ENCODE measurements at places on chromosomes 1 and 21.

- peak; percentile 86 for DNase-seq
Observed at GRCh38 chr1:12518931-12519692, 98.9 kb downstream of the DHRS3 start.

GRCh38 chr1:115771847-115772457 is 3.4 kb upstream of the CASQ2 start:
- peak; percentile 83 for DNase-seq

DNA sequence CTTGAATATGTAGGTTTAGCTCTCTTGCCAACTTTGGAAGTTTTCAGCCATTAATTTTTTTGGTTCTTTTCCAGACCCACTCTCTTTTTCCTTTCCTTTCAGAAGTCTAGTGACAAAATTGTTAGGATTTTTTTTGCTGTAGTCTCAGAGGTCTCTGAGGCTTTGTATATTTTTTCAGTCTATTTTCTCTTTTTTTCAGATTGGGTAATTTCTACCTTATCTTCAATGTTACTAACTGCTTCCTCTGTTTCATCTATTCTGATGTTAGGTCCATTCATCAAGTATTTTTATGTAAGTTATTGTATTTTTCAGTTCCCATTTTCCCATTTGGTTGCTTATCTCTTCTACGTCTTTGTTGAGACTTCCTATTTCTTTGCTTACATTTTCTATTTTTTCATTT is 15.7 kb downstream of the RGS2 start:
- DNase-seq, result peak; percentile 32

DNA sequence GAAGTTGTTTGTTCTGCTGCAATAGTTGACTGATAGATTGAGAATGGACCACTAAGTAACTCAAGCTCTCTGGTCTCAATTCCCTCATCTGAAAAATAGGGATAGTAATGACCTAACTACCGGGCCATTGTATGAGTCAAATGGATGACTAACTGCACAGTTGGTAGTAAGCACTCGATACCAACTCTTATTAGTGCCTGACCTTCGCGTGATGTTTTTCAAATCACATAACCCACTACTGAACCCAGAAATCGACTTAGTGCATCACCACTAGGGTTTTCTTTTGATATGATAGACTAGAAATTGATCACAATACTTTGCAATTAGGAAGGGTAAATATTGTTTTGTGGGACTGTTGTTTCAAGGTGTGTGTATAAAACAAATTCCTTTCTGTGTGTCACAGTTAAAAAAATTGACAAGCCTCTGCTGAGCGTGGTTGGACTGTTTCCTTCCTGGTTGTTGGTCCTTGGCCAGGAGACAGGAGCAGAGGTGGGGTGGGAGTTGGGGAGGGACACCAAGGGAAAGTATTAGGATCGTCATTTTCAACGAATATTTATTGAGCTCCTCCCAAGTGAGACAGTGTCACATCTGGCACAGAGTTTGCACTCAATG is 54.0 kb upstream of the LRP8 start:
- DNase-seq, result peak; percentile 33

DNA sequence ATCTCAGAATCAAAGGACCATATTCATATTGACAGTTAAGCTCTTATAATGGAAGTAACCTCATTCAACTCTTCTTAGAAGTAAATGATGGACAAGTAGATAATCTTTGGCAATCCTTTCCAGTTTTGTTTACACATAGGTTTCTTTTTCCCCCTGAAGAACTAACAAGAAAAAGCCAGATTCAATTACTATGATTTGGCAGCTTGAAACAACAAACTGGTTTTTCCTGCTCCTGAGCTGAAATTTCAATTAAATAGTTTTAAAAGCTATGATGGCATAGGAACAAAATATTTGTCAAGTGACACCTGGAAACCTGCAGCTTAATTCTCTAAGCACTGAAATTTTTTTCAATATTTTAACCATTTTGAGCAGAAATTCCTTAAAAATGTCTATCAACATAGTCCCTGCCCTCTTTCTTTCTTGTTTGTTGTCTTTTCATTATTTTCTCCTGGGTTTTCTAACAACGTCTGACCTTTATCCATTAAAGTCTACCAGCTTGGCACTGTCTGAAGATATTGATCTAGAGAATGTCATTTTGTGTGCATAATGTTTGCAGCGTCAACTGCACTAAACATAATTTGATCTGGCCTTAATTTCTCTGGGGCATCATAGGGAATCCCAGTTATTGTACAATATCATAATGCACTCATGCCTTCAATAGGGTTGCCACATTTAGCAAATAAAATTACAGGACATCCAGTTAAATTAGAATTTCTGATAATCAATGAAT is 4.0 kb upstream of the SLC35A3 start:
- no peak for DNase-seq

DNA sequence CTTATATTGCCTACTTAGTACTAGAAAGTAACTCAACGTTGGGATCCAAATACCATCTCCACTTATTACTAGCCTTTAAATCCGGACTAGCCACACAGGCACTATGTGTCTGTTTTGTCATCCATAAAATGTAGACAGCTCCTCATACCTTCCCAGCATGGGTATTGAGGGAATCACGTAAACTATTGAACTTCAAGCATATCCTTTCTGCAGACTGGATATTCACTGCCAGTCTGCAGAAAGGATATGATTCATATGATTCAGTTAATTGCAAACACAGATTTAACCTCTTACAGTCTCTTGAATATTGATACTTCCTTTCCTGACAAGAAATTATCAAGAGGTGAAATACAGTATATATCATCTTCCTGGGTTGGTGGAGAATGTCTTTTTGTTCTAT is 186.0 kb downstream of the LEPR start:
- DNase-seq, result no peak

GRCh38 chr1:171032822-171033702 is 57.6 kb upstream of the FMO3 start:
- DNase-seq, result no peak

GRCh38 chr1:182841368-182841988 is 2.3 kb downstream of the DHX9 start:
- DNase-seq, result peak; percentile 69

DNA sequence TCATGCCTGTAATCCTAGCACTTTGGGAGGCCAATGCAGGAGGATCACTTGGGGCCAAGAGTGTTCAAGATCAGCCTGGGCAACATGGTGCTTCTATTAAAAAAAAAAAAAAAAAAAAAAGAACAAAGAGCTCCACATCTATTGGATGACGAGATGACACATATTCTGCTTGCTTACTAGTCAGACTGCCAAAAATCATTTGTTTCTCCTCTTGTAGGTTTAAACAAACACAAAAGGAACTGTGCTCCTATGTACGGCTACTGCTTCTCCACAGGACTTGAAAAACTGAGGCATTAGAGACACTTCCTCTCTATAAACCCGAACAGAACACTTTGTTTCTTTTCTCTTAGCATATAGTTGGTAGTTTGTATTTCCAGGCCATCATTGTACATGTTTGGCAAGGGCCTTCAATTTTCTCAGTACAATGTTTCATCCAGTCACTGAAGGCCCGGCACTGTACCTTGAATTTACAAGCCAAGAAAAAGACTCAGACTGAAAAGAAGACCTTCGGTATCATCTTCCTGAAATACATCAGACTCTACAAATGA is 6.0 kb downstream of the TRIT1 start:
- DNase-seq, result no peak

- no peak for DNase-seq
Observed at GRCh38 chr1:48048980-48049379, 51.8 kb upstream of the TRABD2B start.

- DNase-seq, result no peak
Observed at GRCh38 chr1:25462732-25463131, 32.0 kb downstream of the MACO1 start.

DNA sequence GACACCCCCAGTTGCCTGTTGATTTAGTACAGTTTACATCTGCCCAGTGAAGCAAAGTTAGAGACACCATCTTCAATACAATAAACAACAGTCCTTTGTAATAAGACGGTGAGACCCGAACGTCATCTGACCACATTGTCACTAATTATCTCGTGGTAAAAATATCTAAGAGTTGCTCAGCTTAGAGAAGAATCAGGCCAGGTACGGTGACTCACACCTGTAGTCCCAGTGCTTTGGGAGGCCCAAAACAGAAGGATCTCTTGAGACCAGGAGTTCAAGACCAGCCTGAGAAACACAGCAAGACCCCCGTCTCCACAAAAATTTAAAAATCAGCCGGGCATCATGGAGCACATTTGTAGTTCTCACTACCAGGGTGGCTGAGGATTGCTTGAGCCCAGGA is 53.5 kb downstream of the CD34 start:
- DNase-seq, result no peak

All from fibroblast of lung (primary cell).